ENCODE measurements at places on chromosomes 2 and 18.
A peak's percentile ranks its signal among the peaks of the same experiment; 100 is the strongest.

GRCh38 chr2:199870581-199870980 lies 19.6 kb upstream of the FTCDNL1 start:
- no peak for DNase-seq

GRCh38 chr18:63878343-63878742 lies 9.2 kb upstream of the SERPINB2 start:
- DNase-seq = no peak

DNA sequence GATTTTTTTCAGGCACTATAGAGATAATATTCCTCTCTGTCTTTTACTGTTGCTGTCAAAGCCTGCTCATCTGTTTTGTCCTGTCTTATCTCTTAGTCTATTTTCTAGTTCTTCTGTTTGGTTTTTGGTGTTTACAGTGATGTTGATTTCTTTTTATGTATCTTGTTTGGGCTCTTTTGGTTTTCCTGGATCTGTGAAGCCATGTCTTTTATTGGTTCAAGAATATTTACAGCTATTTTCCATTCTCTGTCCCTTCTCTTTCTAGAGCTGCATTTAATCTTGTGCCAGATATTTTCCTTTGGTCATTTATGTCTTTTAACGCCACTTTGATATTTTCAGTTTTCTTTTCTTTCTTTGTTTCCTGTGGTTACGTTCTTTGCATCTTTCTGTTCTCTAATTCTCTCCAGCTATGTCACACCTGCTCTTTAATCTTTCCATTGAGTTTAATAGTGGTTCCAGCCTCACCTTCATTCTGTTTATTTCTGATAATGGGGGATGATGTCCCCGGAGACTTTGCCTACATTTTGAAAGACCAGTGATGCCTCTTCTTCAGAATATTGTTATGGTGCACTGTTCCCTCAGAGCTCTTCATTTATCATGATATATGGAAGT lies 32.0 kb downstream of the SMCHD1 start:
- DNase-seq = no peak

GRCh38 chr2:173248381-173248780 lies 106.3 kb upstream of the CDCA7 start:
- DNase-seq = no peak

DNA sequence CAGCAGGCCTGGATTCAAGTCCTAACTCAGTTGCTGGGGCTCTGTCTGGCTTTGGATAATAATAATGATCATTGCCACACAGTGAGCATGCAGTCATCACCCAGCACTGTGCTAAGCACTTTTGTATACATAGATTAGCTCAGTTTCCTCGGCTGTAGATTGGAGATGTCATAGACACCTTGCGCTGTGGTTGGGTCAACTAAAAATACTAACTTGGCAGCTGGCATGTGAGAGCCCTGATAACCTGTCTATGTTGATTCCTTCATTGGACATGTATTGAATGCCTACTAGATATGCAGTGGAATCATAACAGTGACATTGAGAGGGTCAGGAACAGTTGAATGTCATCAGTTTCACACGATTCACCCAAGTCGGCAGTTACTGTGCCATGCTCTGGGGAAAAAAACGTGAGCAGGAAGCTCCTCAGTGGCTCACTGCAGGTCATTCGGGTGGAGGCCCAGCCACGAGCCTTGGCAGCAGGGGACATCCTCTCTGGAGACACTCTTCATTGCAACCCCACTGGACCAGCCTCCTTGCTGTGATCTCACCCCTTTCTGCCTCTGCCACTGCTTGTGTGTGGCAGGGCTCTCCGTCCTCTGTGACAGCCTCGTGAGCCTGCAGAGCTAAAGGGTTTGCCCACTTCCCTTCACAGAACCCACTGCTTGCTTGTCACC lies 85.3 kb downstream of the NPAS2 start:
- DNase-seq = no peak

DNA sequence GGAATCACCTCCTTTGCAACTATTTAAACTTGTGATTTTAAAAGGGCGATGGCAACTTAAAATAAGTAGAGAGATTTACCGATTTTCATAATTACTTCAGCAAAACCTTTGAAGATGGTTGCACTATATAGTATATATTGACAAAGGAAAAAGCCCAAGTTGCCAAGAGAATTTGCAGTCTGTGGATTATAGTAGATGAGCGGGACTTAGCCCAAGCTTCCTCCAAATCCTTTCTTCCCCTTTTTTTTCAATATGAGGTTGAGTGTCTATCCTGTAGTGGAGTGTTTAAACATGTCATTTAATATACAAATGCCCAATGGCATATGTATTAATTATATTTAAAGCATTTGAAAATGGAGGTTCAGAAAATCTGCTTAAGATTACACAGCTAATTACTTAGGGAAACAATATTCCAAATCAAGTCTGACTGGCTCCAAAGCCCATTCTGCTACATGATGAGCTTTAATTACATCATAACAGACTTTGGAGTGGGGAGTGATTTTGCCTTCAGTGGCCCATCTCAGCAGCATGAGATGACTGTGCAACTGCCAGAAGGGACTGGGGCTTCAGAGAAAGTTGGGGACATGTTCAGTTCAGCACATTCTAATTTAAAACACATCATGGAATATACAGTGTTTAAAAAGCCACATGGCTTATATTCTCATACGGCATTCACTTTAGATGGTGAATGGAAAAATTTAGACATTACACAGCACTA lies 73.2 kb downstream of the COL3A1 start:
- DNase-seq = no peak

DNA sequence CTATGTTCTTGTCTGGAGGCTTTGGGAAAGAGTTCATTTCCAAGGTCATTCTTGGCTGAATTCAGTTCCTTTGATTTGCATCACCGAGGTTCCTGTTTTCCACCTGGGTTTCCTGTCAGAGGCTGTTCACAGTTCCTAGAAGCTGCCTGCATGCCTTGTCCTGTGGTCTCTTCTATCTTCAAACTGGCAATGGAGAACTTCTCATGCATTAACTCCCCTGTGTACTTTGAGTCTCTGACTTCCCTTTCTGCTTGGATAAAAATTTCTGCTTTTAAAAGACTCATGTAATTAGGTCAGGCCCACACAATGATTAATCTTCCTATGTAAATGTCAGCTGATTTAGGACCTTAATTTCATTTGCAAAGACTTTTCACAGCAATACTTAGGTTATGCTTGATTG lies 499.3 kb upstream of the FANCL start:
- DNase-seq = no peak

- DNase-seq = no peak
Measured at GRCh38 chr2:120539937-120540718, 194.2 kb downstream of the INHBB start.

GRCh38 chr2:176491172-176491904 lies 222.1 kb downstream of the MTX2 start:
- no peak for DNase-seq

GRCh38 chr2:182509216-182509615 lies 82.4 kb upstream of the PDE1A start:
- no peak for DNase-seq

DNA sequence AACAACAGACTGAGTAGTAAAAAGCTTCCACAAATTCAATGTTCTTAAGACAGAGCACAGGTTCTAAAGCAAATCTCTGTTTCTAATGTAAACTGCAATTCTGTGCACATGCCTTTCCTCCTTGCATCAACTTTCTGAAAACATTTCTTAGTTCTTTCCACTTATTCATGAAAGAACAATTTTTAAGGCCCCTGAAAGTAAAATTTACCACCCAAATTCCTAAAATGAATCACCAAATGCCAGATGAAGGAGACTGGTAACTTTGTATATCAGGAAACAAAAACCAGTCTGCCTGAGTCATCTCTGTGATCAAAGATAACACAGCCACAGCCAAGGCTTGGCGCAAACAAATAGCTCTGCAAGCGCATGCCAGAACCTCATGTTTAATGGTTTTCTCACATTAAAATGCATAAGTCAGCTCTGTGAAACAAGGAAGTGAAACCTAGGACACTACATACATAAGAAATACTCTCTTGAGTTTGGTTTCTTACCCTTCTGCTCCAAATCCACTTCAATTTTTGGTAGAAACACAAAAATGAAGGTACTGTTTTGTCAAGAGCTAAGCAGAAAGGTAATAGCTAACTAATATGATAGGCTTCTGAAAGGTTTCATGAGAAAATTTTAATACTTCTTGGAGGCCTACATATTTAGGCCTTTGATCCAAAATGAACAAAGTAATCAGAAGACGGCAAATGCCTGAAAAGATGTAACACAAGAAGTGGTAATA lies 169.4 kb downstream of the THADA start:
- peak; percentile 35 for DNase-seq

- DNase-seq = no peak
Measured at GRCh38 chr18:32167980-32168730, 21.7 kb upstream of the MEP1B start.

- DNase-seq = no peak
Measured at GRCh38 chr2:222284466-222284865, 14.3 kb downstream of the PAX3 start.

DNA sequence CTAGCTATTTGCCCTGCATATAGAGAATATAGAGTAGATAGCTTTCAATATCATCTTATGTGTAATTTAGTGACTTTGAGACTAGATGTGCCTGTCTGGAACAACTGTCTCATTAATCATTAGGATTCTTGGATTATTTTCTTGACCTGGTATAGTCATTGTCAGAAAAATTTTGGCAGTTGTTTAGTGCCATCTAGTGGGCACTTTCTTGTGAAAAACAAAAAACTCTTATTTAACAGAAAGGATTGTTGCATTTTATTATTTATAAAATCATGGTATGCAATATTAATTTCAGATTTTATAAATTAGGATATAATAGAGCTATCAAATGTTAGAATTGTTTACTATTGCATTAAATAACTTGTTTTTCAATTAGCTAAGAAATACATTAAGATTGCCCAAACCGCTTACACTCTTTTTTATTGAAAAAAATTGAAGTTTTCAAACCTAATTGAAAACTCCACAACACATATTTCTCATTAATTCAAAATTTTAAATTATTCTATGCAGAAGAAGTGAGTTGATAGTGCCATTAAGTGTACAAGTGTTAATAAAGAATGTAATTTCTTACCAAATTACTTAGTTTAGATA lies 80.3 kb downstream of the DYNAP start:
- DNase-seq = no peak

- no peak for DNase-seq
Measured at GRCh38 chr2:1730015-1730927, 14.0 kb downstream of the PXDN start.

DNA sequence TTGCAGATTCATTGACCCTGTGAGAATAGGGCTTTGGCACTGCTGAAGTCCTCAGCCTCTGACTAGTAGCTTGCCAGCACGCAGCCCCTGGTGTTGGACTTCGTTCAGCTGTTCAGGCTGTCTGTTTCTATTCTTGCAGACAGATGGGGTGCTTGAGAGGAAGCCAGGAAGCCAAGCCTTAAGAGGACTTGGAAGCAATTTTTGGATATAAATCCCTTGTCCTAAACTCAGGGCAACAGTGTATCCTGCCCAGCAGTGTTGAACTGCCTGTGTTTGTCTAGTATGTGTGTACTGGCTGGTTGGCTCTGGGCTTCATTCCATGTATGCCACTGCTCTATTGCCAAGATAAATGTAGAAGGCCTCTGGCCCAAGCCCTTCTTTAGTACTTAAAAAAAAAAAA lies 108.6 kb downstream of the COMMD1 start:
- no peak for DNase-seq

DNA sequence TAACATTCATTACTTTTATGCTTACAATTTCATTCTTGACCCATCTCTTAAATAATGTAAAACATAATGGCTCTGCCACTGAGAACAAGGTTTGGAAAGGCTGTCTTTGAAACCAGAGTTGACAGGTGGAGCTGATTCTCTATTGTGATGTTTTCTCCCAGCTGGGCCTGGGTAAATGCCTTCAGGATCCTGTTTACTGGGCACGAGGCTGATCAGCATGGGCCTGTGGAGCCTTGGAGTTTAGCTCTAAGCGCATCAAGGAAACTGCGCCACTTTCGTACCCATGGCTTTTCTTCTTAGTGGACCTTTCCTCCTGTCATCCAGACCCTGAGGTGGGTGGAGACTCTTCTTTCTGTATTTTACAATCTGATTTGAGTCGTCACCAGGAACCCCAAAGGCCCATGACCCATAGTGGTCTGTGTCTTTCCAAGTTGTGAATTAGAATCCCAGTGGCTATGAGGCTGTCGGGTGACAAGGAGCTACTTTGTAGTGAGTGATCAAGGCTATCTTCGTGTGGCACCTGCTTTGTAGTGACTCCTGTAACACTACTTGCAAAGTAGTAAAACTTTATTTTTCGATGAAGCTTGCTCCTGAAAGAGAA lies 123.1 kb downstream of the LPIN1 start:
- no peak for DNase-seq

DNA sequence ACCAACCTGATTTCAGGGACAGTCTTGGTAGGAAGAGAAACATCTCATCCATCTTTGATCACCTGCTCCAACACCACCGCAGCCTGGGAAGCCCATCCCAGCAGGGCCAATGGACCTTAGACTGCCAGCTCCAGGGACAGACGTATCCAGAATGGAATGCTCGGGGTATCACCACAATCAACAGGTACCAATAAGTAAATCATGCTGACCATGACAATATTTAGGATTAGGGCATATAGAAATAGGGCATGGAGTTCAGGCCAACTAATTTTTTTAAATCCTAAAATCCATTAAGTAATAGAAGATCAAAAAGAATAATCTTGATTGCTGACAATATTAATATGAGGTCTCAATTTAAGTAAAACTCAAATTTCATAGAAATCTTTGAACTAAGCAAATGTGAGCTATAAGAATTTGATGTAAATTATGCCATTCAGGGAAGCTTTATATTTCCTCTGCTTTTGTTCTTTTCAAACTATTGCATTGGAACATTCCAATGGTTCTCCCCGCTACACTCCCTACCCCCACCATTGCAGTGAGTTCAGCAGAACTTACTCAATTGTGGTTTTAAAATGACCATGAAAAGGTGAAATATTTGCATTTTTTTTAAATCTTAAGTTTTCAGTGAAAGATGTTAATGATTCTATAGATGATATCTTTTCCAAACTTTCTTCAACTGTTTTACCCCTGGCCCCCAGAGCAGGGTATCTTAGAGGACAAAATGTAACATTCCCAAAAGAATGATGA lies 138.6 kb downstream of the DNER start:
- no peak for DNase-seq

GRCh38 chr2:21423854-21424253 lies 300.1 kb downstream of the TDRD15 start:
- no peak for DNase-seq

- DNase-seq = no peak
Measured at GRCh38 chr2:63984606-63985359, 34.4 kb downstream of the VPS54 start.

- no peak for DNase-seq
Measured at GRCh38 chr18:45357686-45358470, 257.4 kb upstream of the SLC14A2 start.
